ENCODE measurements at places on chromosomes 1 and 21.

GRCh38 chr1:43973981-43974442, 748 bp upstream of the ATP6V0B start:
- DNase-seq: no peak

GRCh38 chr21:45460611-45461368, 55.8 kb downstream of the COL18A1 start:
- DNase-seq: no peak

DNA sequence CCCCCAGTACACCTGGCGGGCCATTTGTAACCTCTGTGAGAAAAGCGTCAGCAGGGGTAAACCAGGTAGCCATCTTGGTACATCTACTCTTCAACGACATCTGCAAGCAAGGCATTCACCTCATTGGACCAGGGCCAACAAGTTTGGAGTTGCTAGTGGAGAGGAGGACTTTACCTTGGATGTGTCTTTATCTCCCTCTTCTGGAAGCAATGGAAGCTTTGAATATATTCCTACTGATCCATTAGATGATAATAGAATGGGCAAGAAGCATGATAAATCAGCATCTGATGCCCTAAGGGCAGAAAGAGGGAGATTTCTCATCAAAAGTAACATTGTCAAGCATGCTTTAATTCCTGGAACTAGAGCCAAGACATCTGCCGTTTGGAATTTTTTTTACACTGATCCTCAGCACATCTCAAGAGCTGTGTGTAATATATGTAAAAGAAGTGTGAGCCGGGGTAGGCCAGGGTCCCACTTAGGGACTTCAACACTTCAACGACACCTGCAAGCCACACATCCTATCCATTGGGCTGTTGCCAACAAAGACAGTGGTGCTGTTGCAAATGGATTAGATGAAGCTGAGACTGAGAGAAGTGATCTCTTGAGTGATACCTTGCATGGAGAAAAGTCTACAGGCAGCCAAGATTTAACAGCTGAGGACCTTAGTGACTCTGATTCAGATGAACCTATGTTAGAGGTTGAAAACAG, 2.7 kb downstream of the ZBED6 start:
- no peak for DNase-seq

GRCh38 chr1:16342331-16343062, 9.8 kb downstream of the FBXO42 start:
- DNase-seq: no peak

- no peak for DNase-seq
Observed at GRCh38 chr1:206643118-206643698, 7.9 kb downstream of the DYRK3 start.

- DNase-seq: no peak
Observed at GRCh38 chr1:111219557-111220286, 7.8 kb upstream of the CHI3L2 start.

DNA sequence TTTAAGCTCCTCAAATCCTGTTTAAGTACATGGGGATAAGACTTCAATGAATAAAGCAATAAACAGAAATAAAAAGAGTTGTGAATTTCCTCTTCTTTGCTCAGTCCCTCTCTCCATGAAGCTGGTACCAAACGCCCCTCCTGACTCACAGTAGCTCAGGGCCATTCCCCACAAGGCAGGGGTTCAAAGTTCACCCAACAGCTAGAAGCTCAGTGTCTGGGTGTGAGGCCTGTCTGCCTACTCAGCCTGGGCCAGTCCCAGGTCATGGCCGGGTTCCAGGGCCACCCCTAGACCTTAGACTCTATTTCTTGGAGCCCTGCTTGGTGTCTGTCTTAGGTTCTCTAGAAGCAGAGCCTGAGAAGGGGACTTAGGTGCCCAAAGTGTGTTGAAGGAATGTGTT, 251.5 kb downstream of the GRIK3 start:
- DNase-seq: no peak

GRCh38 chr1:229288516-229288915, 17.6 kb downstream of the RAB4A start:
- DNase-seq: no peak

DNA sequence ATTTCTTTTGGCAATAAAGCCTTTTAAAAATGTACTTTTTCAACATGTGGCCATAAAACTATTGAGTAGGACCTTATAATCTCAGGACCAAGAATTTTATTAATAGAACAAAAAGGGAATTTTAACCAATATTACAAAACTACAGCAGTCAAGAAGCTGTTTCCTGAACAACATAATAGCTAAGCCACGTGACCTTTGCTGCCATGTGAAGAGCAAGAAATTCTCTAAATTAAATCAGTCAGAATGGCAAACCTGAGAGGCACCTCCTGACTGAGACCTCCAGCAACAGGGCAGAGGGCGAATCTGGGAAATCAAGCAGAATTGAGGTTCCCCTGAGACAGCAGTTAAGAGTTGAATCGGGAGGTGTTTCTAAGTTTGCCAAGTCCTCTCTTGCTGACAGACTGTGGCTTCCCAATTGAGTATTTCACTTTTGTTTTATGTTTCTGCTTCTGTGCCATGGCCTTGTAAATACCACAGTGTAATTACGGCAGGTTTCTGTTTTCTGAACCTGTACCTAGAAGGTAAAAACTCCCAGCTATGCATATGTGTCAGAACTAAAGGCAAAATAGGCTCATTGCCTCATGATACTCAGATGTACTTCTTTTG, 358.4 kb downstream of the NTNG1 start:
- no peak for DNase-seq

DNA sequence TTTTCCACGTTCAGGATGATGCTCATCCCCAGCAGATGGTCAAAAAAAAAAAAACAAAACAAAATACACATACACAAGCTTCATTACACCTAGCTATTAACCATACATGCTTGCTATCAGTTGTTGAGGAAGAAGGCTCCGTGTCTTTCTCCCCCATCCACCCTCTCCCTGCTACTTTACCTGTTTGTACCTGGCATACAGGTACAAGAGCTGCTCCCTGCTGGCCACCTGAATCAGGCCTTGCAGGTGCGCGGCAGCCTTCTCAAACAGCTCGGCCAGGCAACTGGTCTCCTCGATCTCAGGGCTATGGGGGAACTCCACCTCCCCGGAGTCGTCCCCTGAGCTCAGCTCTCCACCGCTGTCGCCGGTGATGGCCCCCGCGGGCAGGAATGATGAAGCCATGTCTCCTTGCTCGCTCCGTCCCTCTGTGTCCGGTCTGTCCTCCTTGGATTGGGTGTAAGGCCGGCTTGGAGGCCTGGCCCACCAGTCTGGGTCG, 464 bp downstream of the ACBD6 start:
- no peak for DNase-seq

DNA sequence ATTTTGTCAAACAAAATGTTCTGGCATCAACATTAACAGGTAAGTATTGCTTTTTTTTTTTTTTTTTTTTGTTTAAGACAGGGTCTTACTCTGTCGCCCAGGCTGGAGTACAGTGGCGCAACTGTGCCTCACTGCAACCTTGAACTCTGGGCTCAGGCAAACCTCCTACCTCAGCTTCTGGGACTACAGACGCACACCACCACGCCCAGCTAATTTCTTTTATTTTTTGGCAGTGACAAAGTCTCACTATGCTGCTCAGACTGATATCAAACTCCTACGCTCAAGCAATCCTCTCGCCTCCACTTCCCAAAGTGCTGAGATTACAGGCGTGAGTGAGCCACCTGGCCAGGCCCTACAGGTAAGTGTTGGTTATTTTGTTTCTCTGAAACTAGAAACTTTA, 2.4 kb downstream of the TUT4 start:
- no peak for DNase-seq

DNA sequence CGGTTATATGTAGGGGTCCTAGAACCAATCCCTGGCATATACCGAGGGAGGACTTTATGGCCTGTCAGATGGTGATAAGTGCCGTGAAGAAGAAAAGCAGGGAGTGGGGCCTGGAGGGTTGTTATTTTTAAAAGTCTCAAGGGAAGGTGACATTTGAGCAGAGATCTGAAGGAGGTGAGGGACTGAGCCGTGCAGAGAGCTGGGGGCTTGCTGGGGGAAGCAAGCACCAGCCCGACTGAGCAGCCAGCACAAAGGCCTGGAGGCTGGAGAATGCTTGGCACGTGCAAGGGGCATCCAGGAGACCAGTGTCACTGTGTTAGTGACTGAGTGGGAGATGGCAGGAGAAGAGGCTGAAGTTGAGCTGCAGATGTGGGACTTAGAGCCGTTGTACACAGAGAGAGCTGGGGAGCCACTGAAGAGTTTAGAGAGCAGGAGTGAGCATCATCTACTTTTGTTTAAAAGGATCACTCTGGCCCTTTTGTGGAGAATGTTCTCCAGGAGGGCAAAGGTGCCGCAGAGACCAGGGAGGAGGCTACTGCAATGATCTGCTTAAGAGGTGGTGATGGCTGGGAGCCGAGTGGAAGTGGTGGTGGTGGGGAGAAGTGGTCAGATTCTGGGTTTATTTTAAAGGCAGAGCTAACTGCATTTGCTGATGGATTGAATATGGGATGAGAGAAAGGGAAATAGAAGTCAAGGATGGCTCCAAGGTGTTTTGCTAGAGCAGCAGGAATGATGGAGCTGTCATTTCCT, 31.2 kb downstream of the PTPRU start:
- DNase-seq: no peak

DNA sequence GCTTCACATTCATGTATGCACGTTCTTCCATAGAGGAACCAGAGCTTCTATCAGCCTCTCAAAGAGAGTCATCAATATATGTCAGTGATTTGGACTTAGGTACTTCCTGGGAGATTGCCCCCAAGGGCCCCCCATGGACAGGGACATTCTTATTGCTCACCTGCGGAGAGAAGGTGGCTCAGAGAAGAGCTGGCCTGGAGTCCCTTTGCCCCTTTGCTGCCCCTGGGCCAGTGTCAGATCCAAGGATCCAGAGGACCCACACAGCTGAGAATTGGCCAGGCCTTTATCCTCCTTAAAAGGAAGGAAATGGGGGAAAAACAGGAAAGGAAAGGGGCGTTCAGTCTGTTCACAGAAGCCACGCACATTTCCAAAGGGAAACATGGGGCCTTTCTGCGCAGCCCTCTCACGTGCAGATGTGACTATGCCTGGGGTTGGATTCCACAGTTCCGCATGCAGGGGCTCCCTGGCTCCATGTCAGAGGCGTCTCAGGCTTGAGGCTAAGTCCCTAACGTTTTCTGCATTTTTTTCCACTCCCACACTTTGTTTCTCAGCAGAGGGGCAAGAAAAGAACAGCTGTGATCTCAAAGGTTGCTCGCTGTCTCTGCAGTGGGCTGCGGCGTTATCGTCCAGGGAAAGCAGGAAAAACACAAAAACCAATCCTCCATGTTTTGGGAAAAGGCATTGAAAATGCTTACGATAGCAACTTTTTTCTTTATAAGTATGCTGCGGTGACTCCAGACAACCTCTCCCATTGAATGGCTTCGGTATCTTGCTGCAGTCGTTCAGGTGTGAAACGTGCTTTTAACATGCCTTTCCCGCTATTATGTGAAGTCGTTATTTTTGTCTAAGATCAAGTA, 5.9 kb downstream of the C1orf226 start:
- DNase-seq: no peak

- no peak for DNase-seq
Observed at GRCh38 chr1:185491604-185492003, 174.6 kb upstream of the IVNS1ABP start.

DNA sequence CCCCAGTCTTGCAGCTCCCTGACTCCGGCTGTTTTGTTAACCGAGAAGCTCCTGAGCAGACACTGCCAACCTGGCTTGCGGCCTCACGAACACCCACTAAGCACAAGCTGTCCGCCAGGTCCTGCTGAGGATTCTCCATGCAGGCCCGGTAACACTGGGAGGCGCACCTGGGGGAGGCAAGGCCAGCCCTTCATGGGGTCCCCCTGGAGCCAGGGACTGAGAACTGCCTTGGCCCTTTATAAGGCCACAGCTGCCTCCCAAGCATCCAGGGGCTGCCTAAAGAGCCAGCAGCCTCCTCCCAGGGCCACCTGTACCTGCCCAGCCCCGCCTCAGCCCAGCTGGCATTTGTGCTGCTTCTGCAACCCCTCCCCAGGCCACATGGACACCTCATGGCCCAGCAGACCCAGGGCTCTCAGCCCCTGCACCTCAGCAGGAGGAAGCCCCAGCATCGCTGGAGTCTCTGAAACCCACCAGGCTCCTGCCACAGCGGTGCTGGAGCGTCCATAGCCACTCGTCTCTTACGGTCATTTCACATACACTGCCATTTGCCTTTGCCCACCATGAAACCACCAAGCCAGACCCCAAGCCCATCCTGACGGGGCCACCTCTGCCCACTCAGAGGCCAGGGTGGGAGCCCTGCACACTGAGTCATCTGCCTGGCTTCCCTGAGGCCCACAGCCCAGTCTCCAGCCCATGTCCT, 82.5 kb downstream of the NPHP4 start:
- no peak for DNase-seq

- no peak for DNase-seq
Observed at GRCh38 chr1:206117151-206117948, at the start of gene AVPR1B. TSS of gene AVPR1B (minus strand) at chr1:206117388. CDS start at chr1:206116890, 498 bp downstream.

DNA sequence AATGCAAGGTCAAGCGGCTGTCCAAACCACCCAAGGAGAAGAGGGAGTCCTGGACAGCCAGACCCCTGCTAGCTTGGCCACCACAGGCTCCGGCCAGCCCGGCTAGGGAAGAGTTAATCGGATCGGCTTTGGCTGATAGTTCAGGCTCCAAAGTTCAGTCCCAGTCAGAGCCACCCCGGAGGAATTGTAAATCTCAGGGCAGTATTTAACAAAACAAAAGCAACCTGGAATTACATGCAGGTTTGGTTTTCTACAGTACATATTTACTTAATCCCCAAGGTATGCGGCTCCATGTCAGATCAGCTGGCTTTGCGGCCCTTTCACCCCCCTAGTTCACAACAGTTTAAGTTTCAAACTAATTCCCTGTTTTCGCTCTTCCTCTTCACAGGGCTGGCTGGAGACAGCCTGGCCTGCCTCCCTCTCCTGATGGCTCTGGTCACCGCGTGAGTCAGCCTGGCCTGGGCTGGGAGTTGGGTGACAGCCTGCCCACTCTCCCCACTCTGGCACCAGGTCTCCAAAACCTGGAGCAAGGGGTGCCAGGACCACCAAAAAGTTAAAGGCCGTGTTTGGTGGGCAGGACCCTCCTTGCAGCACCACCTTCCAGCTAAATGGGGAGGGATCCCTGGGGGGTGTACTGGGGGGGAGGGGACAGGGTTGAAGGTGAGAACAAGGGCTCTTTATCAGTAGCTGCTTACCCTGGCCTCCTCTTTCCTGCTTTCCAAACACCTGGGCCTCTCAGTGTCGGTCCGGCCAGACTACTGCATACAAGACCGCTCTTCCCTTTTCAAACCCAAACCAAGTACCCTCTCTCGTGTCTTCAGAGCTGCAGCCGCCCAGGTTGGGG, 1.9 kb downstream of the DHRS3 start:
- no peak for DNase-seq

GRCh38 chr1:244815600-244816099, 19.8 kb upstream of the COX20 start:
- DNase-seq: no peak

DNA sequence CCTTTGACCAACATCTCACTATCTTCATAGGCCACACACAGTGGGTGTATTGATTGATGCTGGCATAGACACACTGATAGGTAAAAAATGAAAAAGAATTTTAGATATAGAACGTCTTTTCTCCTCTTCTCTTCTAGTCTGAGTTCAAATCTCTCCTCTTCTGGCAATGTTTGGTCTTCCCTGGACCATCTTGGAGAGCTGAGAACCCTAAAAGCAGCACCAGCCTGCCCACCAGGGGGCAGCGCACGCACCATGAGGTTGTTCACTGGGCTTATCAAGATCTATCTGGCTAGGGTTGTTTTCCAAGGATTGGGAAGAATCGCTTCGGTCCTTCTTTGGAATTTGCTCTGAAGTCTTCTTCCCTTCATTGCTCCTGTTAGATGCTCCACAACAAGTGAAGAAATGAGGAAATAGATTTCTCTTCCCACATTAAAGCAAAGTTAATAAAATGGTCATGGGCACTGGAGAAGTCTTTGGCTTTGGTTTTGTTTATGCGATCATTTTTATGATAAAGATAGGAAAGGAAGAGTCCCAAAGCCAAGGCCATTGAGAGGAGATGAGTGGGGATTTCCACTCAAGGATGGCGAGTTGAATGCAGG, 104.0 kb upstream of the OLIG2 start:
- peak; percentile 29 for DNase-seq

GRCh38 chr1:205270764-205271163, 43.0 kb downstream of the TMCC2 start:
- DNase-seq: no peak
